ENCODE measurements at places on chromosomes 5 and 9. TPM values are rescaled to one million over a fixed set of nuclear protein-coding genes. Genes with fewer than 3 reads are reported as not detected.

UBE2QL1 gene
- total RNA-seq: not detected

MAST4 gene
- 4.4 TPM for total RNA-seq

COL23A1 gene
- 0.28 TPM for total RNA-seq

CMBL gene
- total RNA-seq: 7.7 TPM

EIF4EBP3 gene
- total RNA-seq: 0.58 TPM

HTR4 gene
- total RNA-seq: not detected

SLCO6A1 gene
- total RNA-seq: not detected

PCDHGB7 gene
- 4.5 TPM for total RNA-seq

HSPB3 gene
- total RNA-seq: not detected

ZNF79 gene
- 15.2 TPM for total RNA-seq

PCDHGA1 gene
- total RNA-seq: 0.38 TPM

ADAMTSL2 gene
- 1.2 TPM for total RNA-seq

PSMD5 gene
- 21.4 TPM for total RNA-seq

CATSPER3 gene
- not detected for total RNA-seq

RNF180 gene
- 4.0 TPM for total RNA-seq

ANKRD31 gene
- 0.19 TPM for total RNA-seq

SLC1A3 gene
- 2.1 TPM for total RNA-seq

SPINK7 gene
- not detected for total RNA-seq

IL9 gene
- total RNA-seq: not detected

DPYSL3 gene
- 112 TPM for total RNA-seq

BTNL3 gene
- total RNA-seq: not detected

SPAG8 gene
- total RNA-seq: 1.1 TPM

PLCXD3 gene
- under 0.01 TPM for total RNA-seq

CRB2 gene
- total RNA-seq: not detected

MATR3 gene
- 241 TPM for total RNA-seq

ARL14EPL gene
- total RNA-seq: not detected

HMMR gene
- total RNA-seq: 11.8 TPM

SLC23A1 gene
- total RNA-seq: not detected

FRMD3 gene
- total RNA-seq: 11.1 TPM

GGTA1 gene
- total RNA-seq: not detected

OLFM1 gene
- 5.1 TPM for total RNA-seq

PGM5 gene
- total RNA-seq: 33.5 TPM

HTR1A gene
- total RNA-seq: not detected

LMBRD2 gene
- total RNA-seq: 15.1 TPM

SIL1 gene
- total RNA-seq: 106 TPM

RNF14 gene
- 78.8 TPM for total RNA-seq

CBY3 gene
- total RNA-seq: not detected

ADAMTS13 gene
- 1.2 TPM for total RNA-seq

CDX1 gene
- 0.38 TPM for total RNA-seq

DMRT2 gene
- not detected for total RNA-seq

MYMK gene
- not detected for total RNA-seq

MSX2 gene
- 1.1 TPM for total RNA-seq

TRIP13 gene
- 73.8 TPM for total RNA-seq

RAD1 gene
- 20.9 TPM for total RNA-seq

SH3PXD2B gene
- total RNA-seq: 11.9 TPM

SGCD gene
- 0.85 TPM for total RNA-seq
